ENCODE measurements at places on chromosomes 12 and 14.

GRCh38 chr14:76720382-76720813 lies 40.9 kb upstream of the VASH1 start:
- no peak for DNase-seq

GRCh38 chr12:40152783-40153383 lies 47.0 kb upstream of the SLC2A13 start:
- peak; percentile 22 for DNase-seq

GRCh38 chr12:1886396-1887008 lies 31.9 kb downstream of the CACNA2D4 start:
- DNase-seq = no peak

- no peak for DNase-seq
Measured at GRCh38 chr14:71758229-71758951, 173.8 kb upstream of the RGS6 start.

DNA sequence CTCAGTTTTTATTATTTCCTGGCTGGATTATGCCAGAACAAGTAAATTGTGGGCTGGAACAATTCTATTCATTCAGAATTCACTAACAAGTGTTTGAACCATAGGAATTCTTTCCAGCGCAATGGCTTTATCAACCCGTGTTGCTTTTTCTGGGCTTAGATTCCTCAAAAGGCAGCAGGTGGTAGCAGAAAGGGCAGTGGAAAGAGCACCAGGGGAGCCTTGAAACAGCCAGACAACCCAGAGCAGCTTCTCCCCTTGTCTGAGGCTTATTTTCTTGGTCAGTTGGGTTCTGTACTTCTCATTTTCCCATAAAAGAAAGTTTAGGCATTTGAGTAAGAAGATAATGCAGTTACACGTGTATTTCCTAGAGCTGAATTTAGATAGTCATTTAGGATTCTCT lies 130.7 kb downstream of the OTOGL start:
- DNase-seq = no peak

DNA sequence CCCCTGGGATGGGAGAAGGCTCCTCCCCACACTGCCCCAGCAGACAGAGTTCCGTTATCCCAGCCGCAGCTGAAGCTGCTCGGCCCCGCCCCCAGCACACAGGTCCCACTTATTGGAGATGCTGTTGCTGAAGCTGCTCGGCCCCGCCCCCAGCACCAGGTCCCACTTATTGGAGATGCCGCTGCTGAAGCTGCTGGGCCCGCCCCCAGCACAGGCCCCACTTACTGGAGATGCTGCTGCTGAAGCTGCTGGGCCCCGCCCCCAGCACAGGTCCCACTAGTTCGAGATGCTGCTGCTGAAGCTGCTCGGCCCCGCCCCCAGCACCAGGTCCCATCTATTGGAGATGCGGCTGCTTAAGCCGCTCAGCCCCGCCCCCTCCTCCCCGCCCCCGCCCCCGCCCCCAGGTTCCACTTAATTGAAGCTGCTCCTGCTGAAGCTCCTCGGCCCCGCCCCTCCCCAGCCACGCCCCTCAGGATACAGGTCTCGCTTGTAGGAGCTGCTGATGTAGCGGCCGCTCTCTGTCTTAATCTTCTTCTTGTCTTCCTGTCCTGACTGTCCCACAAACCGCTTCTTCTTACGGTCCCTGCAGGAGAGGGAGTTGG lies 12.0 kb downstream of the CFAP73 start:
- no peak for DNase-seq

- DNase-seq = no peak
Measured at GRCh38 chr12:116106870-116107269, 170.6 kb downstream of the MED13L start.

DNA sequence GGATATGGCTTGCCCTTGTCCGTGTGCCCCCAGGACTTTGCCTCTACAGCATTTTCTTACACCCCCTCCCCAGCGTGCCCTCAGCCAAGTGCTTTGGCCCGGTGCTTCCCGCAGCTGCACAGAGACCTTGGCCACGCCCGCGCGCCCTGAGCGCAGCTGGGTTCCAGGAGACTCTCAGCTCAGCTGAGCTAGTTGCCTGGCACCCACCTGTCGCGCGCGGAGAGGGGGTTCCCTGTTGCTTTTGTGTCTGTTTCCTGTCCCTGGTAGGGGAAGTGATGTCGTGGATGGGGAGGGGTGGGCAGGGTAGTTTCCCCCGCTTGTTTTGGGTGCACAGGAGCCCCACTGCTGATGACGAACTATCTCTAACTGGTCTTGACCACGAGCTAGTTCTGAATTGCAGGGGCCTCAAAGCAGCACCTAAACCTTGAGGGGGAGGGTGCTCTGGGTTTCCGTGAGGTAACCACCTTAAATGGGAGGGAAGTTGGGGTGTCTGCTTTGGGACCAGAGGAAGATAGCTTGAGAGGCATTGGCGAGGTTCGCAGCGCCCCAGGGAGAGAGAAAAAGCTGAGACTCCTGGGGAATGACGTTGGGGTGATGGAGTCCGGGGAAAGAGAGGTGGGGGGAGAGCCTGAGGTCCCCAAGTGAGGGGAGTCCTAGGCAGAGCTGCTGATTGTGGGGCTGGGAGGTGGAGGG lies 1.5 kb downstream of the DIO3 start:
- DNase-seq = no peak

GRCh38 chr12:89861086-89861485 lies 152.4 kb upstream of the ATP2B1 start:
- no peak for DNase-seq

DNA sequence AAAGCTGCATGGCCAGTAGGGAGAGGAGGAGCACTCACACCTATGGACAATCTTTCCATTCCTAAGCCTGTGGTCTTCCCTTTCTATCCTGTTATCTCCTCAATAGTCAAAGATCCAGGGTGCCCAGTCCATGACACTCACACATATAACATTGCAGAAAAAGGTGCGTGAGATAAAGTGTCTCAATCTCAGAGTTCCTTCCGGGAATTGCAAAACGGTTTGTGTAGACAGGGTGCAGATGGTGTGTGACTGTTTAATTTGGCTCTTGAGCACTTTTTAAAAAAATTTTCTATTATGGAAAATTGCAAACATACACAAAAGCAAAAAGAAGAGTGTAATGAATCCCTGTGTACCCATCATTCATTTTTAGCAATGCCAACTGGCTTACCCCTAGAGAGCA lies 1493.6 kb downstream of the AACS start:
- DNase-seq = no peak

- DNase-seq = no peak
Measured at GRCh38 chr14:61472011-61472672, 150.8 kb downstream of the PRKCH start.

DNA sequence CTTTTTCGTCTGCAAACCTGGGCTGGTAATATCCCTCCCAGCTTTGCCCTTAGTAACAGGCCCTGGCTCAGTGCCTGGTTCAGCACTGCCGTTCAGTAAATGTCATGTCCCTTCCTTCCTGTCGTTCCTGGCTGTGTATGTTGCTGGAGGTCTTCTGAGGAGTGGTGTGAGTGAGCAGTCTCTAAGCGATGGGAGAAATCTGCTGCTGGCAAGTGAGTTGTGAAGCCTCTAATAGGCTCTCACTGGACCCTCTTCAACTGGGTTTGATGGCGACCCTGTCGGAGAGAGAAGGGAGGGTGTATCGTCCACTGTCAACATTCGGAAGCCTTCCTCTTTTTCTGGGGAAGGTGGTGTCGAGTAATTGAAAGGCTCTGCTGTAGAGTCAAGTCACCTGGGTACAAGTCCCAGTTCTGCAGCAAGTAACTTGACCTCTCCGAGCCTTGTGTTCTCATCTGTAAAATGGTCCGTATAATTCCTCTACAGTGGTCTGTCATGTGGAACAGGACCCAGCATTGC lies 62.8 kb downstream of the HRK start:
- no peak for DNase-seq

DNA sequence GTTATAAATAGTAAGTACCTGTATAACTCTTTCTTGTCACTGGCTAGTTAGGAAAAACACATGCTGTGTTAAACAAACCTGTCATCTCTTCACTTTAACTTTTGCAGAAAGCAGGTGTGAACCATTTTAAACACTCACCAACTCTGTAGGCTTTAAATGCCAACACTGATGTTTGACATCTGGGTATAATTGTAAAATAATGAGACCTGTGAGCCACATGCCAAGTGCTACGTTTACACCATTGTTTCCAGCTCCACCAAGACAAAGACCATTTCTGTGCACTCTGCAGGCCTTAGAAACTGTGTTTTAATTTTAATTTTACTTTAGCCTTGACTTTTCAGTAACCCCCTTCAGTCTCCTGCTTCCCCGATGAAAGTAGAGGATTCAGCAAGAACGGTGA lies 11.0 kb downstream of the TPH2 start:
- no peak for DNase-seq

- no peak for DNase-seq
Measured at GRCh38 chr14:85112762-85113161, 417.2 kb upstream of the FLRT2 start.

DNA sequence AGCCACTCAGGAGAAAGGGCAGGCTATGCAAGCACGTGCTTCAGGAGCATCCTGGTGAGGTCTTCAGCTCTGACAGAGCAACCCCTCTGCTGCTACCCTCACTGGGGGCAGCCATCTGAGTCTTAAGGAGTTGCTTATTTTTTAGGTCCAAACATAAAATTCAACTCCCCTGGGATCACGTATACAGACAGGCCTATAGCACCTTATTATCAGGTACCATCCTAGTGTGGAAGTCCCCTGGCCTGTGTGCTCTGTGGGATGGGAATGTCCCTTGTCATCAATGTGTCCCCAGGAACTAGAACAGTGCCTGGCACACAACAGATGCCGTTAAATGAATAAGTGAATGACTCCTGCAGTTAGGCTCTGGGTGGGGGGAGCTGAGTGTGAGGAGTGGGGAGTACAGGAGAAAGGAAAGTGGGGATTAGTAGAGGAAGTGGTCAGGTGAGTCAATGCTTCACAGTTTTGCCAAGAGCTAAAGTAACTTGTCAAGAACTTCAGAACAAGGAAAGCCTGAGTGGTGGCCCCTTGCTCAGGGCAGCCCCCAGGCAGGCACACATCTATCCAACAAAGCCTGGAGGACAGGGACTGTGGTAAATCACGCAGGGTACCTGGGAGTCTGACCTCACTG lies 33.5 kb downstream of the DAD1 start:
- DNase-seq = peak; percentile 50

- no peak for DNase-seq
Measured at GRCh38 chr12:4800555-4800954, 80.4 kb downstream of the GALNT8 start.

DNA sequence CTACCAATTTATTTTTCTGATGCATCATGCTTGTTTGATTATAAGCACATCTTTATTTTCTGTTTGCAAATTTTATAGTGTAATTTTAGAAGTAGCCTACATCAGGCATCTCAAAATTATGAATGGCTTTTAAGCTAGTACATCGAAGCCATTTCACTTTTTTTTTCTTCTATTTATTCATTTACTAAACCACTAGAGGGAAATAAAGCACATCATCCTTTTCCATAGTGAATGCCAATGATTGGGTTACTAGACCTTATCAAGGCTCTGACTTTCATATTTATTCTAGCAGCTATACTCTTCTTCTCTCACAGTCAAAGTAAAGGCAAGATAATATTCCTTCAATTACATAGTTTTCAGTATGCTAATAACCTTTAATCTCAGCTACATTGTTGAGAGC lies 736.4 kb upstream of the LRFN5 start:
- DNase-seq = no peak

DNA sequence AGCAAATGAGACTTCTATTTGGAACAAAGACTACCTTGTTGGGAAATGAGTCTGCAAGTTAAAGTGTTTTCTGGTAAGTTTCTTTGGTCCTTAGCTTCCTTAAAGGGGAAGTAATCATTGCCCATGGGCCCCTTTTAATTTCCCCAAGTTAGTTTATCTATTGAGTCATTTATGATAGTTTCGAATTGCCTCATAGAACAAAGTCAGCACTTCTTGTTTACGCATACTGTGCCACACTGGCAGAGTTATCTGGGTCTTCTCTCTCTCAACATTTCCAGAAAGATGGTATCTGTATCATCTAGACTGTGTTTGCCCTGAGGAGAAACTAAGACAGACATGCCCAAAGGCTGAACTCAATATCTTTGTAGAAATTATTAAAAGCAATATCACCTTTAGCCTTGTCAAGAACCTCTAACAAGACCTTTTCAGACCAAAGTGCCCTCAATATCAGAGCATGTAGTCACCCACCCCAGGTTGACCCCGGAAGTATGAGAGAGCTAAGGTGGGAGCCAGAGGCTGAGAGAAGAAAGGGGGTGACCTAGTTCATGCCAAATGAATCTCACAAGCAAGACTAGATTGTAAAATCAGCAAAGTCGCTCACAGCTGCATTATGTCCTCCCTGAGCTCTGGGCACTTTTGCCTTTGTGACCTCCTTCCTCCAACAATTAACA lies 40.0 kb downstream of the GPR65 start:
- DNase-seq = no peak

DNA sequence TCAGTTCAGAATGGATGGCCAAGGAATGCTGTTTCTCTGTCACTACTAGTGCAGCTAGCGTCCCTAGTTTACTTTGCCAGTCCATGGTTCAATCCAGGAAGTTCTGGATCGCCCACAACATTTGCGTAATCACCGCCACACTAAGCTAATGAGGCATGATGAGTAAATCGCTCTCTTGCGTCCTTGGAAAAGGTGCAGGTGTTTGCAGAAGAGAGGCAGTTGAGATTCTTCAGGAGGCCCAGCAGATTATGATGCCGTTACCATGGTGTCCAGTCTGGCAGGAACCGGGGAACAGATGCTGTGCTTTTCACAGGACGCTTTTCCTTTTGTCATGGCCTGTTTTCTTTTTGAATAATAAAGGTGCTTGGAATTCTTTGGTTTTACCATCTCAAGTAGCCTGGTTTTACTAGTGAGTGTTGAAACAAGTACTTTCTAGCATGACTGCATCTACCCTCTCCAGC lies 9.0 kb downstream of the TPH2 start:
- DNase-seq = no peak

DNA sequence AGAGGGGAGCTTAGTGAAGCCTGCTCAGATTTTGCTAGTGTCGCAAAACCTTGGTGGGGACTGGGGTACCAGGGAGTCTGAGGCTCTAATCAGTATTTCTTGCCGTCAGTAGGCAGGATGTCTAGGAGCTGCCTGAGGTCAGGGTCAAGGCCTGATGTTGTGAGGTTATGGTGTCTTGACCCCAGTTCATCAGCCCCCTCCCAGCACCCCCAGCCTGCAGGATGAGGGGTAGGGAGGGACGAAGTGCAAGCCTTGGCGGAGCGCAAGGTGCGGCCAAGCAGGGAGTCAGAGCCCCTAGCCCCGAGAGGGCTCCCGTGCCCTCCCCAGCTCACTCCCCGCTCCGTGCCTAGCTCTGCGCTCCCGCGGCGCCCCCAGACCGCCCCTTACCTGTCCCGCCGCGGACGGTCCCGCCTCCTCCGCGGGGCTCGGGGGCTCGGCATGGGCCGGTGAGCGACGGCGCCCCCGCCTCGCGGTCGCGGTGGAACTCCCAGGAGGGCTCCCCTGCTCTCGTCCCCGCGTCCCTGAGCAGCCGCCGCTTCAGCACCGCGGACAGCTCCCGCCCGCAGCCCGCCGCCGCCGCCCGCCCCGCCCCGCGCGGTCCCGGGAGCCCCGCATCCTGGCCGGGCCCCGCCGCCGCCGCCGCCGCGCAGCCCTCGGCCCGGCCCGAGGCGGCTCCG lies 347 bp downstream of the SYNDIG1L start:
- DNase-seq = peak; percentile 20
